ENCODE measurements at places on chromosomes 7 and 10. TPM values are rescaled to one million over a fixed set of nuclear protein-coding genes. Genes with fewer than 3 reads are reported as not detected.

HOXA6 gene
- 1.4 TPM for total RNA-seq

TMEM196 gene
- not detected for total RNA-seq

CRHR2 gene
- not detected for total RNA-seq

SPDYE2 gene
- not detected for total RNA-seq

CPA2 gene
- total RNA-seq = not detected

EMX2 gene
- not detected for total RNA-seq

TAS2R4 gene
- total RNA-seq = 0.28 TPM

KCND2 gene
- total RNA-seq = under 0.01 TPM

PTN gene
- total RNA-seq = 61.7 TPM

NRP1 gene
- 191 TPM for total RNA-seq

SSC4D gene
- total RNA-seq = 0.56 TPM

PRSS37 gene
- not detected for total RNA-seq

All from IMR-90 (cell line).